ENCODE measurements at places on chromosomes 1 and 21. TPM values are rescaled to one million over a fixed set of nuclear protein-coding genes. Genes with fewer than 3 reads are reported as not detected.

- H3K27me3 ChIP-seq = no peaks in the 10 kb centered on the region
- peak overlapping the region; percentile 53 for H3K4me3 ChIP-seq
- peaks cover 56% of the 10 kb centered on the region for H3K36me3 ChIP-seq
- H3K27ac ChIP-seq = peak overlapping the region; percentile 67
- peaks cover 79% of the 10 kb centered on the region for H3K4me1 ChIP-seq
Measured at GRCh38 chr1:110348050-110348449, 8.9 kb downstream of the RBM15 start.

PROX1 gene
- total RNA-seq = not detected

DNA sequence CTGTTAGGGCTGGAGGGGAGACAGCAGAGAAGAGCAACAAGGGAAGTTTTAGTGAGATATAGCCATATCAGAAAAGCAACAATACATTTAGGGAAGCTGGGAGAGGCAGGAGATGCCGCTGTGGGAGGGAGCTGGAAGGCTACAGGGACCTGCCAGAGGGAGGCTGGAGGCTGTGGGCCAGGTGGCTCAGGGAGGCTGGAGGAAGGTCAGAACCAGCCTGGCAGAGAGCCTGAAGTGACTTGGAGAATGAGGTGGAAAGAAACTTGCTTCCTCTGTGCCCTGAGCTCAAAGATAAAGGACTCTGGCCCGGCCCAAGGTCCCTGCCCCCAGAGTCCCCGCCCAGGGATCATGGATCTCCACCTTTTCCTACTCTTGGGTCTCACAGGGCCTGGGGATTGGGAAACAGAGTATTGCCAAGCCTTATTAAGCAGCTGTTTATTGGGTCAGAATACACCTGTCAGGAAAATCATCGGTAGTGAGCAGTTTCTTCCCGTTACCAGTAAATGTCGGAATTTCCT is 85.9 kb downstream of the KIF26B start:
- H3K36me3 ChIP-seq = no peaks in the 10 kb centered on the region
- no peaks in the 10 kb centered on the region for H3K27me3 ChIP-seq
- H3K4me1 ChIP-seq = no peaks in the 10 kb centered on the region

PEX11B gene
- total RNA-seq = 31.2 TPM

TNFSF4 gene
- total RNA-seq = 3.1 TPM

GRCh38 chr1:17052641-17053040 is 1.2 kb downstream of the SDHB start:
- peaks cover 11% of the 10 kb centered on the region for H3K36me3 ChIP-seq
- H3K4me3 ChIP-seq = peak overlapping the region; percentile 99
- no peaks in the 10 kb centered on the region for H3K27me3 ChIP-seq
- peaks cover 23% of the 10 kb centered on the region for H3K4me1 ChIP-seq

ARHGEF11 gene
- 3.2 TPM for total RNA-seq

DNA sequence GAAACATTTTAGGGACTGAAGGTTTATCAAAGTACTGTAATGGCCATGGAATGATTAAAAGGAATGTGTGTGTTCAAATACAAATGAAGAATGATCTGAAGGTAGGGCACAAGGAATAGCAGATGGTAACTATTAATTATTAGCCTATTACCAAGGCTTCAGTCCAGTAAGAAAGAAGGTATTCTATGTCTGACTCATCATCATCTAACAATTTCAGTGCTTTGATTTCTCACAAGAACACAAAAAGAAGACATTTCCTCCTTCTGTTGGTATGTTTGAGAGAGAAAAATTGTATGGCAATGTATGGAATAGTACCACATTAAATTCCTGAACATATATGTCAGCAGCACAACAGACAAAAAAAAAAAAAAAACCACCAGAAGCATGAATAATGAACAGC is 57.5 kb downstream of the TYW3 start:
- no peaks in the 10 kb centered on the region for H3K4me1 ChIP-seq
- no peak overlapping the region for H3K4me3 ChIP-seq
- H3K27ac ChIP-seq = no peak overlapping the region
- H3K27me3 ChIP-seq = no peaks in the 10 kb centered on the region
- no peaks in the 10 kb centered on the region for H3K36me3 ChIP-seq

GRCh38 chr1:226577401-226578180 is 29.0 kb downstream of the STUM start:
- H3K27ac ChIP-seq = no peak overlapping the region
- H3K4me3 ChIP-seq = no peak overlapping the region
- DNase-seq = no peak
- peaks cover 4% of the 10 kb centered on the region for H3K27me3 ChIP-seq
- no peaks in the 10 kb centered on the region for H3K36me3 ChIP-seq
- no peaks in the 10 kb centered on the region for H3K4me1 ChIP-seq

DNA sequence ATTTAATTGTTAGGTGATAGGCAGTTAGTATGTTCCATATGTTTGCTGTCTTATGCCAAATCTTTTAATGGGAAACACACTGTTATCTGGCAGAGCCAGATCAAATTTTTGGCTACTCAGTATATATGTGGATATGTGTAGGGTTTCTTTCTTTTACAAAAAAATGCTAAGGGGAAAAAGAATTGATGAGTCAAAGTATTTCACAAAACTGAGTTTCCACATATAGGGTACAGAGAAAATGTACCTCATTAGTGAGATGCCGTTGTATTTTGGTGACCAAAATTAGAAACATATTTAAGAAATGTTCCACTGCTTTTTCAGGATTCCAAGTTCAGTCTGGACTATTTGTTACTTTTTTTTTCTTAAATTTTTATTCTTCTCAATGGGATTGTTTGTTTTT is 201.2 kb upstream of the PTGFR start:
- H3K4me1 ChIP-seq = no peaks in the 10 kb centered on the region
- H3K4me3 ChIP-seq = no peak overlapping the region
- H3K27ac ChIP-seq = no peak overlapping the region
- no peaks in the 10 kb centered on the region for H3K36me3 ChIP-seq

DNA sequence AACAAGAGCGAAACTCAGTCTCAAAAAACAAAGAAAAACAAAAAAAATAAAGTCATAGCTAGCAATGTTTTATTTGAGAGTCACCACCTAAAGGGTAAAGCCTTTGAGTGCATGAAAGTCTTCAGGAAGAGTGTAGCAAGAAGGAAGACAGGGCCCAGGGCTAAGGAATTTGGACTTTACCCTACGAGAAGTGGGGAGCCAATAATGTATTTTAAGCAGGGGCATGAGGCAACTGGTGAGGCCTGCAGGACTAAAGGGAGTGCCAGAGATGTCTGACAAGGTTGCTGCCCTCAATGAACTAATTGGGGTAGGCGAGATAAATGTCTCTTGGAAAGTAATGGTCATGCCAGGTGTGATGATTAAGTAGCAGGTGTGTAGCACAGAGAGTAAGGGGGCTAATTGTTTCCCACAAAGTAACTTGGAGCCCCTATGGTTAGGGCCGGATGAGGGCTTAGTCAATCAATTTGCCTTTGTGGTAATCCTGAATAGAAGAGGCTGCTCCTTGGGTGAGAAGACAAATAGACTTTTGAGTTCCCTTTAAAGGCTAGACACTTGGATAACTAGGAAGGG is 31.6 kb upstream of the CACNA1E start:
- H3K27me3 ChIP-seq = peaks cover 11% of the 10 kb centered on the region
- H3K4me1 ChIP-seq = no peaks in the 10 kb centered on the region
- no peak for DNase-seq
- H3K4me3 ChIP-seq = no peak overlapping the region
- H3K27ac ChIP-seq = no peak overlapping the region

GRCh38 chr1:41239988-41240610 is 2.0 kb downstream of the SCMH1 start:
- no peaks in the 10 kb centered on the region for H3K27me3 ChIP-seq
- H3K36me3 ChIP-seq = no peaks in the 10 kb centered on the region
- H3K4me3 ChIP-seq = peak overlapping the region; percentile 86

DNA sequence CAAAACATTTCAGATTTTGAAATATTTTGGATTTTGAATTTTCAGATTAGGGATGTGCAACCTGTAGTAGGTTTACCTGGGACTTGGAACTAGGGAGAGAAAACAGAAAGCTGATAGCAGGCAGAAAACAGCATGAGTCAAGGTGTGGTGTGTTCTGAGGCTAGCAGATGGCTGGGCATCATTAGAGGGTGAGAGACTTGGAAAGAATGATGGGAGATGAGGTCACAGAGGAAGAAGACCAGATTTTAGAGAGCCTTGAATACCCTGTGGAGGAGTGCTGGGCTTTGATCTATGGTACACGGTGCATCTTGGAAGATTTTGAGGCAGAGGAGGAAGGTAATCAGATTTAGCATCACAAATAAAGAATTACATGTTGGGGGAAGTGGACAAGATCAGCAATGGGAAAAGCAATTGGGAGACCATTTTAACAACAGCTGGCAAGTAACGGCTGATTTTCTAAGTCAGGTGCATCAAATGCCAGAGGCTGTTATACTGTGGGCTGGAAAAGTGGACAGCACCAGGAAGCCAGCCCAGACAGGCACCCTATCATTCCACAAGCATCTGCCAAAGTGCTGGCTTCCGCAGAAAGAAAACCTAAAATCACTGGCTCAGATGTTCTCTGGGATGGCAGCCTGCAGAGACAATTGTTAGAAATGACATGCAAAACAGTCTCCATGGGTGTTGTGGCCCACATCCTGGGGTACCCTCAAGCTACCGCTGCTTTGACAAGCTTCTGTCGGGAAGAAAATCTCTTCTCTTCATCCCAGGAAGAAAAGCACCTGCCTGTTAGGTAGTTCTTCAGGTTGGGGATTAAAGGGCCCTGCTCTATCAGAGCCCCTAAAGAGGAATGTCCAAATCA is 30.9 kb upstream of the CAMK1G start:
- H3K27ac ChIP-seq = no peak overlapping the region
- no peaks in the 10 kb centered on the region for H3K4me1 ChIP-seq
- DNase-seq = no peak
- H3K27me3 ChIP-seq = peaks cover 18% of the 10 kb centered on the region
- no peak overlapping the region for H3K4me3 ChIP-seq

GRCh38 chr1:244092293-244092963 is 41.3 kb downstream of the ZBTB18 start:
- no peaks in the 10 kb centered on the region for H3K36me3 ChIP-seq
- no peak overlapping the region for H3K4me3 ChIP-seq
- no peak for DNase-seq
- H3K27ac ChIP-seq = no peak overlapping the region
- H3K4me1 ChIP-seq = no peaks in the 10 kb centered on the region

- no peak overlapping the region for H3K4me3 ChIP-seq
- peaks cover 9% of the 10 kb centered on the region for H3K27me3 ChIP-seq
- no peak overlapping the region for H3K27ac ChIP-seq
- H3K4me1 ChIP-seq = no peaks in the 10 kb centered on the region
Measured at GRCh38 chr1:230827801-230828200, 40.5 kb downstream of the C1orf198 start.

- H3K4me1 ChIP-seq = peaks cover 36% of the 10 kb centered on the region
- H3K27ac ChIP-seq = peak overlapping the region; percentile 80
- peak overlapping the region; percentile 97 for H3K4me3 ChIP-seq
Measured at GRCh38 chr1:160030657-160031364, 979 bp downstream of the PIGM start.

DNA sequence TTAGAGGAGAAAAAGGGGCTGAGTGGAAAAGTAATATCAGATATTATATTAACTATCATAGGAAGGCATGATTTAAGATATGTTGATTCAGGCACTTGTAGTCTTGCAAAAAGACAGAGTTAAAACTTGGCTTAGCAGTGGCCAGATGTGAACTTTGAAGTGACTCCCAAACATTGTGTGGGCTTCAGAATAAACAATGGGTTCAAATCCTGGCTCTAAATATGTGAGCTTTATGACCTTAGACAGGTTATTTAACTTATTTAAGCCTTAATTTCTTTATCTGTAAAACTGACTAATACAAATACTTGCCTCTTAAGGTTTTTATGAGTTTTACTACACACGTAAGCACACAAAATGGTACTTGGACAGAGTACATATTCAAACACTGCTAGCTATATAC is 85.9 kb downstream of the TNFSF18 start:
- H3K36me3 ChIP-seq = peaks cover 2% of the 10 kb centered on the region
- DNase-seq = no peak
- H3K4me1 ChIP-seq = peaks cover 10% of the 10 kb centered on the region
- H3K27ac ChIP-seq = no peak overlapping the region
- no peak overlapping the region for H3K4me3 ChIP-seq
- H3K27me3 ChIP-seq = peaks cover 15% of the 10 kb centered on the region

DNA sequence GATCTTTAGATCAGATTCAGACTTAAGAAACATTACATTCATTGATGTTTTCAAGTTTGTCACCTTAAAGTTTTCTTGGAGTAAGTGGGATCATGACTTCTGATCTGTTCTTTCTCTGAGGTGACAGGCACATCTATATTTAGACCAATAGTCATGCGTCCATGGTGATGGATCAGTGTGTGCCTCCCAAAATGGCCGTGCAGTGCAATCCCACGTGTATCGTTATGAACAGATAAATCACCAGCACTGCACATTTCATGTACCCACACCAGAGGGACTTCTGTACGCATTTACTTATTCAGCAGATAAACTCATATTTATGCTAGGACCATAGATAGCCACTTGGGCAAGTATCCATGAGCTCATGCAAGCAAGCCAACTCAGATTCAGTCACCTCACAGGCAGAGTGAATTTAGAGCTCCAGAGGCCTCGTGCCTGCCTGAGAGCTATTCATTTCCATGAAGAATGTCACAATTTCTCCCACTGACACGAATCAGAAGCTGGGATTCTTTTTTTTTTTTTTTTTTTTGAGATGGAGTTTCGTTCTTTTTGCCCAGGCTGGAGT is 13.9 kb upstream of the WDR26 start:
- peaks cover 25% of the 10 kb centered on the region for H3K36me3 ChIP-seq
- no peak overlapping the region for H3K27ac ChIP-seq
- no peak for DNase-seq
- H3K4me3 ChIP-seq = no peak overlapping the region

SPATA21 gene
- total RNA-seq = not detected

GRCh38 chr1:115908565-115909274 is 67.6 kb upstream of the SLC22A15 start:
- no peaks in the 10 kb centered on the region for H3K36me3 ChIP-seq
- peaks cover 11% of the 10 kb centered on the region for H3K27me3 ChIP-seq
- no peak overlapping the region for H3K27ac ChIP-seq

- H3K36me3 ChIP-seq = peaks cover 8% of the 10 kb centered on the region
- DNase-seq = no peak
- H3K27me3 ChIP-seq = peaks cover 5% of the 10 kb centered on the region
- peak overlapping the region; percentile 78 for H3K27ac ChIP-seq
Measured at GRCh38 chr1:151994956-151995355, 1.3 kb upstream of the S100A10 start.

GRCh38 chr1:218207194-218207593 is 77.9 kb upstream of the RRP15 start:
- no peaks in the 10 kb centered on the region for H3K4me1 ChIP-seq
- H3K27me3 ChIP-seq = no peaks in the 10 kb centered on the region
- H3K27ac ChIP-seq = no peak overlapping the region
- H3K4me3 ChIP-seq = no peak overlapping the region
- DNase-seq = no peak

DNA sequence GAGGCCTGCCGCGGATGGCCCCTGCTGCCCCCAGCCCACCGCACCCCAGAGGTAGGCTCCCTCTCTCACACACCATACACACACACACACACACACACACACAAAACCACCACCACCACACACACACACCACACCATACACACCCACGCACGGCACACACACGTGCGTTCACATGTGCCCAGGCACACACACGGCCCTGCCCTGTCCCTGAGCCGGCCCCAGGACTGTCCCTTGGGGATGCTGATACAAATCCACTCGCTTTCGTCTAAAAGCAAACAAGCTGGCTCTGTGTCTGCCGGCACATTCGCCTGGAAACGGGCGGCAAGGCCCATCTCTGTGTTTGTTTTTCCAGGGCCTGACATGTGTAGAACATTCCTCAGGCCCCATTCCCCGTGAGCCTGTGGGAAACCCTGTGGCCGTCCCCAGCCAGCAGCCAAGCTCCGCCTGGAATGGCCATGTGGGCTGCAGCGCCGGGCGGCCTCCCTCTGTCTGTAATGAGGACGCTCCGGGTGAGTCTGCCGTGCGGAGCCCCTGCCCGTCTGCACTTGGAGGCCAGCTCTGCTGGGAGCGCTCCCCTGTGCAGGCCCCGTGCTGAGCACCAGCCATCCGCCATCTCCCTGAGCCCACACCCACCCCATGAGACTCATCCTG is 67.4 kb downstream of the DMRTB1 start:
- H3K36me3 ChIP-seq = no peaks in the 10 kb centered on the region
- H3K27me3 ChIP-seq = peaks cover 2% of the 10 kb centered on the region
- no peak overlapping the region for H3K4me3 ChIP-seq
- no peaks in the 10 kb centered on the region for H3K4me1 ChIP-seq
- no peak for DNase-seq
